ENCODE measurements at places on chromosomes 16 and 17.

GRCh38 chr17:53740312-53740711 is 82.4 kb upstream of the KIF2B start:
- no peak for DNase-seq

DNA sequence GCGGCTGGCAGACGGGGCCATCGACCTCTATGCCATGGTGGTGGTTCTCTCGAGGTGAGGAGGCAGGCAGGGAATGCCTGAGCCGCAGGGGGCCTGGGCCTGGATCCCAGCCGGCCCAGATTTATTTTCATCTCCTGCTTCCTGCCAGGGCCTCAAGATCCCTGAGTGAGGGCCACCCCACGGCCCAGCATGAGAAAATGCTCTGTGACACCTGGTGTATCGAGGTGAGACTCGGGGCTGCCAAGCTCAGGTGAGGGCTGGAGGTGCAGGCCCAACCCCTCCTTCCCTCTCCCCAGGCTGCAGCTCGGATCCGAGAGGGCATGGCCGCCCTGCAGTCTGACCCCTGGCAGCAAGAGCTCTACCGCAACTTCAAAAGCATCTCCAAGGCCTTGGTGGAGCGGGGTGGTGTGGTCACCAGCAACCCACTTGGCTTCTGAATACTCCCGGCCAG is 4.9 kb downstream of the ACADVL start:
- DNase-seq: no peak

DNA sequence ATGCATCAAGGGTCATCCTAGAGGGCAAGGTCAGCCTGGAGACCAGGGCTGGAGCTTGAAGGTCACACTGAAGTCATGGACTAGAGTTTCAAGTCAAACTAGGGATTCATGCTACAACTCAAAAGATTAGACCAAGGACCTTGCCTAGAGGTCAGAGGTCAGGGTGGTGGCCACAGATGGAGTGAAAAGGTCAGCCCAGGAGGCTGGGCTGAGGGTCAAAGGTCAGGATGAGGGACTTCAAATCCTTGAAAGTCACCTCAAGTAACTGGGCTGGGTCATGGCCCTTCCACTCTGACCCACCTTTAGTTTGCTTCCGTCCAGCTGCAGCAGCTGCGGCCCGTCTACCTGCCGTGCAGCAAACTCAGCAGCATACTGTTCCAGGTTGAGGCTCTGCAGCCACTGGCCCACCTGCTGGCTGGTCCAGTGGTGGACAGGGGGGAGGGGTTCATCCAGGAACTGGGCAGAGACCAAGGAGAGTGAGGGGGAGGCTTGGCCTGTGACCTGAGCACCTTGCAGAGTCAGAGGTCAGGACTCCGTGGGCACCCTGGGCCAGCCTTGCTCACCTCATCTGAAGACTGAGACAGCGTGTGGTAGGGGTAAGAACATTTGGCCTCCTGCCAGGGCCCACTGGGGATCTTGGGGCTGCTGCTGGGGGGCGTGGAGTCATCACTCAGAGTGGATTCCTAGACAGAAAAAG is 16.2 kb downstream of the SAMD14 start:
- no peak for DNase-seq

GRCh38 chr16:14289692-14290340 is 218.7 kb downstream of the MRTFB start:
- DNase-seq: peak; percentile 53

- peak; percentile 92 for DNase-seq
Observed at GRCh38 chr16:69565671-69566239, at the start of gene NFAT5. TSS of gene NFAT5 (plus strand) at chr16:69565966. CDS start at chr16:69566302, 336 bp downstream.

- DNase-seq: no peak
Observed at GRCh38 chr17:44402564-44403172, 13.2 kb upstream of the ITGA2B start.

DNA sequence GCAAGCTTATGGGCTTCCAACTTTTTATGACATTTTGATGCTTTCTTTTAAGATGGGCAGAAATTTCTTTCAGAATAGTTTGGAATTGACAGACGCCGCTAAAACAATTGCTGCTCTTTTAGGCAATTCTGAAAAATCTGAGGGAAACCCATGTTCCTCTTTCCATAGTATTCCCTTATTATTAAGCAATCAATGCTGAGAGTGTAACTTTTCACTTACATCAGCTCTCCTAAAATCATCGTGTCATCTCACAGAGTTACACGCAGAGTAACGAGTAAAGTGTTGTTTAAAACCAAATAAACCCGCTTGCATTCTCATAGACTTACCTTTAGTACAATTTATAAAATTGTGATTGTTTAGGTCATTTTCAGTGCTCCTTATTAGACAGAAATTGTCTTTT is 150.6 kb downstream of the MAF start:
- no peak for DNase-seq

- DNase-seq: no peak
Observed at GRCh38 chr16:15790458-15790857, 66.4 kb downstream of the MYH11 start.

GRCh38 chr16:53090591-53091411 is 36.0 kb downstream of the CHD9 start:
- DNase-seq: no peak

- no peak for DNase-seq
Observed at GRCh38 chr17:64491994-64492393, 4.9 kb downstream of the POLG2 start.

- DNase-seq: no peak
Observed at GRCh38 chr17:16302856-16303255, 50.4 kb downstream of the CENPV start.

DNA sequence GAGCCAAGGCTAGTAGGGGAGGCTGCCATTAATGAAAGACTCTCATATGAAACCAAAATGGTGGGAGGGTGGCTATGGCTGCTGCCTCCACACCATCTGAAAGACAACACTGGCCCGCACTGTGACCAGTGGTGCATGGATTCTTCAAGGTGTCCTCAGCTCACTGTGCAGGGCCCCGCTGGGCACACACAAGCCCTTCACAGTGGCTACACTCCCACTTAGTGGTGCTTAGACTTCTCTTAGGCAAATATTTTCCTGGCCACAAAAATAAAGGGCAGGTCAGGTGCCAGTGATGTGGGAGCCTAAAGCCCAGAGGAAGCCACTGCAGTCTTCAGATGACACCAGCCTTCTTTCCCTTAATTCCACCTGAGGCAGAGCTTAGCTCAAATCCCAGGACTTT is 38.1 kb upstream of the IRX3 start:
- no peak for DNase-seq

- DNase-seq: no peak
Observed at GRCh38 chr16:66444049-66444481, 17.0 kb downstream of the BEAN1 start.

DNA sequence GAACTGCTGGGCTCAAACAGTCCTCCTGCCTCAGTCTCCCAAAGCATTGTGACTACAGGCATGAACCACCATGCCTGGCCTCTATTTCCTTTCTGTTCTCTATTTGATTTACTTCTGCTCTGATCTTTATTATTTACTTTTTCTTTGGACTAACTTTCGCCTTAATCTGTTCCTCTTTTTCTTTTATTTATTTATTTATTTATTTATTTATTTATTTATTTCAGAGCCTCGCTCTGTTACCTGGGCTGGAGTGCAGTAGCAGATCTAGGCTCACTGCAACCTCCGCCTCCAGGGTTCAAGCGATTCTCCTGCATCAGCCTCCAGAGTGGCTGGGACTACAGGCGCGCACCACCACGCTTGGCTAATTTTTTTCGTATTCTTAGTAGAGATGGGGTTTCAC is 1158.3 kb upstream of the GOT2 start:
- DNase-seq: no peak

- no peak for DNase-seq
Observed at GRCh38 chr16:27253526-27253930, 15.0 kb downstream of the NSMCE1 start.

GRCh38 chr16:52433643-52434042 is 113.3 kb downstream of the TOX3 start:
- DNase-seq: no peak

DNA sequence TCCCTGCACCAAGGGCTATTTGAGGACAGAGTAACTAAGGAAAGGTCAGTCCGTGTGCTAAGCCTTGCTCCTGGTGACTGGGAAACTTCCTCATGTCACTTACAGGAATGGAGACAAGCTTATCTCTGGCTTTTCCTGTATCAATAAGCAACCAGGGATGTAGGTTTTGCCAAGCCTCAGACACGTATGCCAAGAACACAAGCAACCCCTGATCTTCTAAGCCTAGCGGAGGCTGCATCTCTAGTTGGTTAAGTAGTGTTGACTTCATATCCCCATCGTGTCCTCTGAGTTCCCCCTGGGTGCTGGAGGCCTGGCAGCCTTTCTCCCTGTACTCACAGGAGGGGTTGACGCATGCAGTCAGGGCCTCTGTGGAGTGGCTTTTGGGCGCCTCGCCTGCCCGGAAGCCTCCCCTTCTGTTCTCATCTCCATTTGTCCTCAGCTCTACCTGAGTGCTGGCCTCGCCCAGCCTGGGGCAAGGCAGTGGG is 1.4 kb upstream of the C1QTNF1 start:
- no peak for DNase-seq

DNA sequence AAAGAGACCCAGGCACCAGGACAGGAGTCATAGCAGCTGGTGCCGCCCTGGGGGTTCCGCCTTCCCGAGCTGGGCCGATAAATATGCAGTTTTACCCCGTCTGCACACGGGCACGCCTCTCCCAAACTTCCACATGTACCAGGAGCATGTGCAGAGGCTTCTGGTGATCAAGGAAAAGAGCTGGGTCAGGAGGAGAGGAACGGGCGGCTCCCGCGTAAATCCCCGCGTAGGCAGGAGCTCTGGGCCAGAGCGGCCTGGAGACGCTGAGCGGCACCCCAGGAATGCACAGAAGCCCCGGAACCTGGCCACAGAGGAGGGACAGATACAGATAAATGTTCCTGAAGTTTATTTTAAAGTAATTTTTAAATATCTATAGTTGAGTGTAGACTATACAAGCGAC is 46.6 kb upstream of the METRNL start:
- DNase-seq: no peak

GRCh38 chr17:70929226-70929625 is 759.9 kb downstream of the KCNJ2 start:
- DNase-seq: no peak

GRCh38 chr17:8985054-8985701 is 19.7 kb upstream of the PIK3R5 start:
- no peak for DNase-seq

GRCh38 chr17:8794636-8795035 is 4.5 kb downstream of the MFSD6L start:
- DNase-seq: no peak

DNA sequence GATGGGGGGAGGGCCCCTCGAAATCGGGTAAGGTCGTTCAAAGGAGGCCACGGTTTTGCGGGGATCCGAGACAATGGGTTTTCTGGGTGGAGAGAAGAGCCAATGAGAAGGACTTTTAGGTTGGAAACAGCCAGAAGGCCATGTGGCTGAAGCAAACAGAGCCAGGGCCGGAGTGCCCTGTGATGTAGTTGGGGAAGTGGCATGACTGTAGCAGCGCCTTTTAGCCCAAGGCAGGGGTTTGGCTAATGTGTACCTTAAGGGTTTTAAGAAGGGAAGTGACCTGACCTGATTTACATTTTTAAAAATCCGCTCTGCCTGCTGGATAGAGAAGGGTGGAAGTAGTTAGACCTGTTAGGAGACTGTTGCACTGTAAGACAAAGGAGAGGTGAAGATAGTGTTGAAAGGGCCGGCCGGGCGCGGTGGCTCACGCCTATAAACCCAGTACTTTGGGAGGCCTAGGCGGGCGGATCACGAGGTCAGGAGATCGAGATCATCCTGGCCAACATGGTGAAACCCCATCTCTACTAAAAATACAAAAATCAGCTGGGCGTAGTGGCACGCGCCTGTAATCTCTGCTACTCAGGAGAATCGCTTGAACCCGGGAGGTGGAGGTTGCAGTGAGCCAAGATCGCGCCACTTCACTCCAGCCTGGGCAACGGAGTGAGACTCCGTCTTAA is 1.0 kb downstream of the LYRM1 start:
- DNase-seq: peak; percentile 51

DNA sequence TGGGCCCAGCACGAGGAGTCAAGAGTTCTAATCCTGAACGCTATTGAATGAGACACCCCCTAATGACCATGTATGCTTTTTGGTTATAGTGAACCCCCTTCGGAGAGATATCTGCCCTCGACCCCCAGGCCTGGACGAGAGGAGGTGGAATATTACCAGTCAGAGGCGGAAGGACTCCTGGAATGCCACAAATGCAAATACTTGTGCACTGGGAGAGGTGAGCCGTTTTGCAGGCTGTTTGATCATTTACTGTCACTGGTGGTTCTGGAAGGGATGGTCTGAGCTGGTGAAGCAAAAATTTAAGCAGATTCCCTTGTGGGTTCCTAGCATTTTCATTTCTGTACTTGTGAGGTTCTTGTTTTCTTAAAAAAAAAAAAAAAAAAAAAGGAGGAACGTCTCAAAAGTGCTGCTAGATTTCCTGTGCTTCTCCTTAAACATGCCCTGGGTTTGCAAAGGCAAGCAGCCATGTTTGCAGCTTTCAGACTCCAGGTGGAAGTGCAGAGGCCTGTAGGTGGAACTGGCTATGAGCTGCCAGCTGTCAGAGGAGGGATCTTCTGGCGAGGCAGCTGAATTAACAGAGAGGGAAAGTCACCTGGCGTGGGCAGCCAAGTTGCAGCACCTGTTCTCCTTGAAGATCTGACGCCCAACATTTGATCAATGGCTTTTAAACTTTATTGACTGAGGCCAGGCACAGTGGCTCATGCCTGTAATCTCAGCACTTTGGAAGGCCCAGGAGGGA is 3.5 kb downstream of the MARVELD3 start:
- no peak for DNase-seq

DNA sequence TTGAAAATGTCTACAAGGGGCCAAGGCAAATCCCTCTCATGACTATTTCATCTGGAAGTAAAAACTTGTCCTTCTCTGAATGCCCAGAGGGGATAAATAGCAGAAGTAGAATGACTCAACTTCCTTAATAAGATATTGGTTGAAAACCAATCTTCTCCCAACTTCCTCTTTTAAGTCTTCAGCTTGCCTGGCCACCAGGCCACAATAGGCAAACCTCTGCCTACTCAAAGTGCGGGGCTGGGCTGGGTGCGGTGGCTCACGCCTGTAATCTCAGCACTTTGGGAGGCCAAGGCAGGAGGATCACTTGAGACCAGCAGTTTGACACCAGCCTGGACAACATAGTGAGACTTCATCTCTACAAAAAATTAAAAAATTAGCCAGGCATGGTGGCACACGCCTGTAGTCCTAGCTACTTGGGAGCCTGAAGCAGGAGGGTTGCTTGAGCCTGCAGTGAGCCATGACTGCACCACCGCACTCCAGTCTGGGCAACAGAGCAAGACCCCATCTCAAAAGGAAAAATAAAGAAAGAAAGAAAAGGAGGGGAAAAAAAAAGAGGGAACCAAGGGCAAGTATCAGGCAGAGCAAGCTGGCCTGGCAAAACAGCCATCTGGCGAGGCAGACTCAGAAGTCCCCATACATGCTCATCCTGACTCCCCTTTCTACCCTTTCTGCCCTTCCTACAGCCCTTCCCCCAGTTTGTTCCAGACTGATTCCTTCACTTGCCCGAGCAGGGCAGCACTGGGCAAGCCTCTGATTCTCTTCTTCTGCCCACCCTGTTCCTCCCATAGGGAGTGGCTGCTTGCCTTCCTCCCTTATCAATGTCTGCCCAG is 20.6 kb downstream of the MAP3K14 start:
- DNase-seq: no peak

GRCh38 chr17:38415250-38416194 is 12.7 kb upstream of the ARHGAP23 start:
- no peak for DNase-seq

- DNase-seq: no peak
Observed at GRCh38 chr16:82741073-82741615, 114.4 kb downstream of the CDH13 start.

Data from CD4-positive, alpha-beta T cell treated with Interleukin-10 for 1 hour (primary cell).